Umbilical cord (tissue), 2 donors: ENCODE measurements at places on chromosomes 5 and 9. TPM values are rescaled to one million over a fixed set of nuclear protein-coding genes. Genes with fewer than 3 reads are reported as not detected.

Gene ASTN2
- 7.0 TPM for total RNA-seq

Gene ECM2
- 13.5 TPM for total RNA-seq

Gene CYLC2
- total RNA-seq, result 15.9 TPM

Gene GKAP1
- 12.0 TPM for total RNA-seq

Gene FOXD4L6
- total RNA-seq, result not detected

Gene ADAM19
- total RNA-seq, result 88.1 TPM

Gene NUTM2G
- 0.48 TPM for total RNA-seq

Gene C9orf153
- total RNA-seq, result 0.72 TPM
